Activated T-cell treated with anti-CD3 and anti-CD28 coated beads, Interleukin-2, amount 50 U/mL, for 72 hours (primary cell): ENCODE measurements at places on chromosomes 12 and 14. TPM values are rescaled to one million over a fixed set of nuclear protein-coding genes. Genes with fewer than 3 reads are reported as not detected.

DNA sequence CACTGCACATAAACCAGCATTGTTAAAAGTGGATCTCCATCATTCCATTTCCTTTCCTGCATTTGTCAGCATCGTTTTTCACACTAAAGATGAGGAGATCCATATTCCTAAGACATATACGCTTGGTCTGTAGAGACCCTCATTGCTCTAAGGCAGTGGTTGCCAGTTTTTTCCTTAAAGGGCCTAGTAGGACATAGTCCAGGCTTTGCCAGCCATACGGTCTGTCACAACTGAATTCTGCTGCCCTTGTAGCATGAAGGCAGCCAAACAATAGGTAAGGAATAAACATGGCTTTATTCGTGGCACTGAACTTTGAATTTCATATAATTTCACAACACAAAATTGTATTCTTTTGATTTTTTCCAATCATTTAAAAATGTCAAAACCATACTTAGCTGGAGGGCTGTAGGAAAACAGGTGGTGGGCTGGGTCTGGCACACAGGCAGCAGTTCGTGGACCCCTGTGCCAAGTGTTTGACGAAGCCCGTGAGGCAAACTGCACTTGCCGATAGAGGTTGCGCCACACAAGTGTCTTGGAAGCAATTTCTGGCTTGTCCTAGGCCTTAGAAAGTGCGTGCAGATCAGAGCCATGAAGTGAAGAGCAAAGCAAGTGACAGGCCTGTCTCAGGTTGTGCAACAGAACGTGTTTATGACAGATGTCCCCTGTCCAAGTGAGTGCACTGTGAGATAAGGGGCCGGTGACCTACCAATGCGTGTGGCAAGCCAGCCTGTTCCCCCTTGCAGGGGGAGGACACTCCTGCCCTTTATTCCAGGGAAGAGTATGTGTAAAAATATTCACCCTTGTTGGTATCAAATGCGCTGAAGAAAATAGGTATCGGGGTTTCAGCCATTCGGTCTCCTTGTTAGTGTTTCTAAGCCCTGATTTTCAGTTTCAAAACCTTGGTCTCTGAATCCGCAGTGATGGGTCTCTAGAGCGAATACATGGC lies 916 bp upstream of the CHPT1 start:
- no peaks in the 10 kb centered on the region for H3K27me3 ChIP-seq
- peak overlapping the region; percentile 67 for H3K27ac ChIP-seq
- peaks cover 2% of the 10 kb centered on the region for H3K36me3 ChIP-seq
- peak overlapping the region; percentile 94 for H3K4me3 ChIP-seq

DNA sequence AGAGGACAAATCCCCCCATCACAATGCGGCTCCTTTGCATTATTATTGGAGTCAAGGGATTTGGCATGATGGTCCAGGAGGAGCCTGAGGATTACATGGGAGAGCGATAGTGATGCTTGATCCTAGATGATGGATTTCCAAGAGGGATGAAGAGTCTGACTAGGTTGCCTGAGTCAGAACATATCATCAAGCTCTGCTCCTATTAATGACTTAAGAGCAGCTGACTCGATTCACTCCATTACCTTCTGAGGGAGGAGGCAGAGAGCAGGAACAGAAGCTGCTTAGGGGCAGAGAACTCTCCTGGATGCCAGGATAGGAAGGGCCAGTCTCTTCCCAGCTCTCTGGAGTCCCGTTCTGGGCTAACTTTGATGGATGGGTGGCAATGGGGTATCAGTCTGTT lies 54.0 kb upstream of the CISTR start:
- peaks cover 42% of the 10 kb centered on the region for H3K27me3 ChIP-seq
- no peak overlapping the region for H3K4me3 ChIP-seq
- no peak overlapping the region for H3K27ac ChIP-seq
- no peak for DNase-seq

DNA sequence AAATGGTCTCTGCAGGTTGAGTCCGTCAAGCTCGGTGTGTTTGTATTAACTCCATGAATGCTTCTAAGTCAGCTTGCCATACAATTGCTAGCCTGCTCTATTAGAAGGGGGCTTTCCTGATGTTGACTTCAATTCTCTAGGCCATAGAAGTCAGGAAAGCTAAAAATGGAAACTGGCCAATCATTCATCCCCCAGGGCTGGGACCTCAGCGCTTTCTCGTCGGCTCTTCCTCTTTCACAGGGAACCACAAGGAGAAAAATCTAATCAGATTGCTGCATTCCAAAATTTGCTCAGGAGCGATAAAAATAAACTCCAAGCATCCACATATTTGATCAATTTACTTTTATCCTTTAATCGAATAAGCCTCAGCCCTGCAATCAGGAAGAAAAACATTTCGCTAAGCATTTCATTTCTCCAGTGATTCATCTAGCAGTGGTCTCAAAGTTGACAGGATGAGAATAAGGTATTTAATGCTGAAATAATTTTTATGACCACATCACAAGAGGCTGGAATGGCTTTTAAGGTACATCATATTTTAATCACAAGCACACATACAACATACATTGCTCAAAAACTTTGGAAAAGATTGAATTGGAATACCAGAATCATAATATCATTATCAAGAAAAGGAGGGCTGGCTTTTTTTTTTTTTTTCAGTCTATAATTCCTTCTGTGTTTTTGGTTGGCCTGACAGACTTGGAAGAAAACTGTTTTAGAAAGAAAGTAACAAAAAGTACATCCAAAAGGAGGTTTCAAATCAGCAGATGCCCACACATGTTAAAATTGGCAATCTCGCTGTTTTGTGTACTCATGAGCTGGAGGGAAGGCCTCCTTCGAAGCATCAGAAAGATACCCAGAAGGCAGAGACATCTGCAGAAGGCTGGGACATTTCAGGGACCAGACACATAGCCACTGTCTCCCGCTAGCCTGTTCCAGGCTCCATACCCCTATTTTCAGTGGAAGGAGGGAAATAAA lies 316.3 kb downstream of the NUAK1 start:
- no peak for DNase-seq
- H3K27ac ChIP-seq: no peak overlapping the region
- peaks cover 2% of the 10 kb centered on the region for H3K36me3 ChIP-seq
- peaks cover 6% of the 10 kb centered on the region for H3K27me3 ChIP-seq

The KCNA5 gene
- total RNA-seq: not detected

DNA sequence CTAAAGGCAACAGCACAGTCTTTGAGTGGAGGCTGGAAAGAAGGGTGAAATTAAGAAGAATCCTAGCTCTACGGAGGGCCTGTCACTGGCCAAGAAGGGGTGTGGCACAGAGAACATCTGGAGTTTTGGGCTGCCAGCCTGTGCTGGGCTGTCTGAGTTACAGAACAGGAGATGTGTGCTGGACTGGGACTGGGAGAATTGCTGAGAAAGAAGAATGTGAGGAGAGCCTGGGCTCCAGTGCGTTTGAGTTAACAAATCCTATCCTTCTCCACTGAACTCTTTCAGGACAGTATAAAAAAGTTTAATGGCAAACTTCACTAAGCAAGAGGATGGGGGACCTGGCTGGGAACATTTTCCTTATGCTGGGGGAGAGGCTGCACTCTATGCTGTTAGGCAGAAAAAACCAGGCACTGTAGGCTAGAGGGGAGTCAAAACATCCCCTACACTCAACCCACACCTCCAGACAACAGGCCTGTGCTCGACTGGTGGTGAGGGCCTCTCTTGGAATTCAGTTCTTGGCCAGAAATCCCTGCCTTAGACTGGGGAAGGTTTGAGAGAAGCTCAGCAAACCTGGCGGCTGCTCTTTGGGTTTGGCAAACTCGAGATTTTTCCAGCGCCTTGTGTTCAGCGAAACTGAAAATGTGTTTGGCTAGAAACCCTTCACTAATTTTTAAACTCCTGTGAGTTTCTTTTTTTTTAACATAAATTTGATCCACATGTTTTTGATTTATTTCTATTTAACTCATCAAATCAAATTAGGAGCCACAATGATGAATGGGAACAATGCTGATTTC lies 217.3 kb downstream of the MON2 start:
- H3K27ac ChIP-seq: no peak overlapping the region
- DNase-seq: no peak
- H3K27me3 ChIP-seq: peaks cover 21% of the 10 kb centered on the region
- H3K4me1 ChIP-seq: no peaks in the 10 kb centered on the region
- H3K36me3 ChIP-seq: no peaks in the 10 kb centered on the region

DNA sequence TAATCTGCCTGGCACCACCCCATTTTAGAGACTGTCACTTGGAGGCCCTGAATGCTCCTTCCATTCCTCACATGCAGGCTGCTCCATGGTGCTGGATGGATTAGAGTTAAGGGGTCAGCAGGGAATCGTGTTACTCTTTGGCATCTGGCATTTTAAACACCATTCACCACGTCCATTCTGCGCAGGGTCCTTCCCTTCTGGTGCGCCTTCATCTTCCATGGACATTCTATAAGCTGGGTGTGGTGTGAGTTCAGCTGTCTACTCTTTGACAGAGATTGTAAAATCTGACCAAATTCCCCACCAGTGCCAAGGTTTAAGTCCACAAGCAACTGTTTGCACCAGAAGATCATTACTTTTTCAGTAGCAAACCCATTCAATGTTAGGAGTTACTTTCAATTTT lies 47.8 kb downstream of the GIT2 start:
- no peak overlapping the region for H3K4me3 ChIP-seq
- DNase-seq: no peak
- H3K27me3 ChIP-seq: no peaks in the 10 kb centered on the region
- H3K27ac ChIP-seq: no peak overlapping the region
- H3K36me3 ChIP-seq: peaks cover 39% of the 10 kb centered on the region

GRCh38 chr14:78982551-78982950 lies 812.4 kb downstream of the NRXN3 start:
- H3K36me3 ChIP-seq: no peaks in the 10 kb centered on the region
- H3K27ac ChIP-seq: no peak overlapping the region
- no peak for DNase-seq
- H3K4me1 ChIP-seq: no peaks in the 10 kb centered on the region

The ATF7 gene
- total RNA-seq: 28.1 TPM

The GNG2 gene
- 233 TPM for total RNA-seq

DNA sequence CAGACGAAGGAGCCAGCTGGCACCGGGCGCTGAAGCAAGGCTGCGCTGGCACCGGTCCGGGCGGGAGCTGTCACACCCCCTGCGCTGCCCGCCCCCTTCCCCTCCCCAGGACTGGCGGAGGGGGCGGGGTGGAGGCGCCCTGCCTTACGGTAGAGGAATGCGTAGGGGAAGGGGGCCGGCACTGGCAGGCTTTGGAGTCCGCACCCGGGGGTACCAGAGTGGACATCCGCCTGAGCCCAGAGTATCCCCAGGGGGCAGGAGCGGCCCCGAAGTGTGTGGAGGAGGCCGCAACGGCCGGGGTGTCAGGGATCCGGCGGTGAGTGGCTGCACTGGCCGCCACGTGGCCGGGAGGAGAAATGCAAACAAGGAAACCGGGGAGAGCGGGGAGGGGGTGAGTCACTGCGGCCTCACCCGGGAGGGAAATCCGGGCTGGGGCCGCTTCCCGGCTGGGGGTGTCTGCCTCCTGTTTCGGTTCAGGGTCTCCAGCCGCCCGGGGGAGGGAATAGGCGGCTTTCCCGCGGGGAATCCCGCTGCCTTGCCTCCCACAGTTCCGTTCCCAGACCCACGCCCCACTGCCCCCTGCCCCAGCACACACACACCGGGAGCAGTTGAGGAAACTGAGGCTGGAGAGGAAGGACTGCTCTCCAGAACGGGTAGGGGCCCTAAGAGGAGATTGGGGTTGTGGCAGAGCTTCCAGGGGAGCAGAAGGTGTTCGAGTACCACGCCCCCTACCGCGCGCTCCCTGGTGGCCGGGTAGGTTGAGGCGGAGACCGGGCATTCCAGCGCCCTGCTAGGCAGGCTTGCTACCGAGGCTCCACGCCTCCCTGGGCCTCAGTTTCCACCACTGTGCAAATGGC lies at the start of gene RAPGEF3:
Gene RAPGEF3, minus strand, starts transcription at position 47 of the 857 bp plus-strand sequence. CDS start 324 bp downstream, outside the sequence.
- peaks cover 12% of the 10 kb centered on the region for H3K27me3 ChIP-seq
- H3K4me1 ChIP-seq: peaks cover 57% of the 10 kb centered on the region
- H3K4me3 ChIP-seq: peak within 1 kb of the TSS; percentile 86
- H3K36me3 ChIP-seq: no peaks in the 10 kb centered on the region
- DNase-seq: peak; percentile 82

DNA sequence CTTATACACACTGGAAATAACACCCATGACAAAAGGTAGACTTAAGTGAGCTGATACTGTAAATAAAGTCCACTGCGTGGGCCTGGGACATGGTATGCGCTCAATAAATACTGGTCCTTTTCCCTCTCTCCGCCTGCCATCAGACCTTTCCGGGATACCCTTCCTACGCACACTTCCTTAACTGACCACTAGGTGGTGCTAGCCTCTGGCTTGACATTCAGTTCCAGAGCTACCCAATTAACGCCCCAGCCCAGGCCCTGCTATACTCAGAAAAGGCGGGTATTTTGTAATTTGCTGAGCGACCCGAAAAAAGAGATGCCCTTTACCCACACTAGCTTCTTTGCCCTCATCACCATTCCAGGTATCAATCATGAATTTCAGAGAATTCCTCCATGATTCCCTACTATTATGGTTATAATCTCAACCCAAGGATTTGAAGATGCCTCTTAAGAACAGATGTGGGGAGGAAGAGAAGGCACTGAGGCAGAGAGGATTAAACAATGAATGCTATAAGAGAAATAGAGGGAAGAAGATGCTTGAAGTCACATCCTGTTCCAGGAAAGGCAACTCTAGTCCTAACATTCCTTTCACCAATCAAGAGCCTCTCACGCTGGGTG lies 3.9 kb upstream of the LRP1 start:
- H3K4me1 ChIP-seq: peaks cover 19% of the 10 kb centered on the region
- DNase-seq: peak; percentile 81
- H3K4me3 ChIP-seq: no peak overlapping the region
- H3K36me3 ChIP-seq: peaks cover 8% of the 10 kb centered on the region
- H3K27ac ChIP-seq: no peak overlapping the region

DNA sequence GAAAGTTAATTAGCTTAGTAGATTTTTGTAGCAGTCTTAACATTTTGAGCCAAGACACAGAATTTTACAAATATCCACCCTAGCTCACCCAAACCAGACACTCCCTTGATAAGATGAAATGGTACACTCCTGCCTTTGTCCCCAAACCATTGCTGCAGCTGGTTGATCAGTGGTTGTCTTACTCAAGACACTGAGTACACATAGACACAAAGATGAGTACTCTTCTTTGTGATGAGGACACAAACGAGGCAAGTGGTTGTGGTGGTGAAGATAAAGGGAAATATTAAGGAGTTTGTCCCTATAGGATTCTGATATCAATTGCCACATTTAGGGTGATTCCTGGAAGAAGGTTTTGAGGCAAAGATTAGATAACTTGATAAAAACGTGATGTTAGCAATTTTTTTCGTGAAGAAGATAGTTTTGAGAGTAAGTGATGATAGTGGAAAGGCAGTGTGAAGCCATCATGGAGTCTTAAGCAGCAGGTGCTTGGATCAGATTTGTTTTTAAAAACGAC lies 21.4 kb upstream of the ATP2B1 start:
- no peak for DNase-seq
- H3K4me1 ChIP-seq: no peaks in the 10 kb centered on the region
- no peaks in the 10 kb centered on the region for H3K27me3 ChIP-seq
- H3K27ac ChIP-seq: no peak overlapping the region

The ZC2HC1C gene
- total RNA-seq: 3.0 TPM
